Left ventricle myocardium inferior (tissue), 1 donor: ENCODE measurements at places on chromosomes 7 and 10. TPM values are rescaled to one million over a fixed set of nuclear protein-coding genes. Genes with fewer than 3 reads are reported as not detected.

- DNase-seq: no peak
Observed at GRCh38 chr10:84254552-84255478, 10.0 kb downstream of the RGR start.

DNA sequence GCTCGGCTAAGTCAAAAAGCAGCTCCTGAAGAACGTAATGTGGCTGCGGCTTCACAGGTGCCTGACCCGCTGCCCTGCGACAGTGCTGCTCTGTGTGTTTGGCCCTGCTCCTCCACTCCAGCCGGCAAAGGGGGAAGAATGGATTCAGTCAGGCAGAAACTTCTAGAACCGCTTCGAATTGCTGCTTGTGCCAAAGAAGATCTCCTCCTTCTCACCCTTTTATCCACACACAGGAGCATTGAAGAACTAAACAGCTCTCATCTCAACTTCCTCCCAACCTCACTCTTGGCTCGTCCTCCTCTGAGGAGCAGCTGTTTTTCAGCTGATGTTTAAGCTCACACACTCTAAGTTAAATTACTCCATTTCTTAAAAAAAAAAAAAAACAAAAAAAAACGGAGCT, 651.4 kb downstream of the INHBA start:
- no peak for DNase-seq

DNA sequence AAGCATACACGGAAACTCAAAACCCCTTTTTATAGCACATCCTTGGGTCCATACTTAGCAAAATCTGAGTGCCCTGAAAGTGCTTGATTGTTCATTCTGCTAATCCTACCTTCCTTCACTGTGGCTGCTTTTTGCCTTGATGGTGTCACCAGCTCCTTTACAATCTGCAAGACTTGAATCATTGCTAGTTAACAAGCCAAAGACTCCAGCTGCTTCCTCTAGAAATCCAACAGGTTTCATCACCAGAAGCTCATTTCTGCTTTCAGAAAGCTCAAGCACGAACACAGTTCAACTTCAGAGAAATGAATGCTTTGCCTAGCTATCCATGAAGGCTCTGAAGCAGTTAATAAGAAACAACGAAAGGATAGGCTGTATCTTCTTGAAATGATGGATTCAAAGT, 38.0 kb downstream of the USP6NL start:
- DNase-seq: no peak

DNA sequence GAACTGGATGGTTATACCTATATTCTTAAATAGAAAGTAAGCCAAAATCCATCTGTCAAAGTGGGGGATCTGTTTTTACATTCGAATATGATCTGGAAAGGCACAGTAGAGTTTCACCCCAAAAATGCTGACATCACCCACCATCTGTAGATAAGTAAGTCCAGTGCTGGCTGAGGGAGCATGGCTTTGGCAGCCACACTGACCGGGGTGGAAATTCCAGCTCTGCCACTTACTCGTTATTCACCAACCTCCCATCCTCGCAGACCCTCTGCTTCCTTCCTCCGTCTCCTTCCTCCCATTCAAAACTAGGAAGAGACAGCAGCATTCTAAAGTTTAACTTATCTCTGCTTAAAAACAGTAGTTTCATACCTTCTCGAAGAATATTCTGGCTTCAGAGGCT, 84.9 kb upstream of the GATA3 start:
- DNase-seq: no peak

GRCh38 chr7:133517766-133518165, 264.9 kb downstream of the EXOC4 start:
- DNase-seq: no peak

- no peak for DNase-seq
Observed at GRCh38 chr10:45561952-45562351, 110.6 kb downstream of the ZFAND4 start.

The IGFBP3 gene
- 60.8 TPM for total RNA-seq

The HOXA9 gene
- not detected for total RNA-seq

The ASB10 gene
- total RNA-seq: 35.4 TPM

The AEBP1 gene
- total RNA-seq: 20.5 TPM

The MSANTD7 gene
- 5.0 TPM for total RNA-seq
